RCC 7860 (cell line): ENCODE measurements at places on chromosomes 11 and 22.

- no peak for DNase-seq
Measured at GRCh38 chr11:134541951-134542350, 129.9 kb upstream of the B3GAT1 start.

- DNase-seq = peak; percentile 29
Measured at GRCh38 chr11:119055901-119056300, 1.1 kb downstream of the HYOU1 start.

- no peak for DNase-seq
Measured at GRCh38 chr11:117443266-117444186, 115.9 kb downstream of the CEP164 start.

DNA sequence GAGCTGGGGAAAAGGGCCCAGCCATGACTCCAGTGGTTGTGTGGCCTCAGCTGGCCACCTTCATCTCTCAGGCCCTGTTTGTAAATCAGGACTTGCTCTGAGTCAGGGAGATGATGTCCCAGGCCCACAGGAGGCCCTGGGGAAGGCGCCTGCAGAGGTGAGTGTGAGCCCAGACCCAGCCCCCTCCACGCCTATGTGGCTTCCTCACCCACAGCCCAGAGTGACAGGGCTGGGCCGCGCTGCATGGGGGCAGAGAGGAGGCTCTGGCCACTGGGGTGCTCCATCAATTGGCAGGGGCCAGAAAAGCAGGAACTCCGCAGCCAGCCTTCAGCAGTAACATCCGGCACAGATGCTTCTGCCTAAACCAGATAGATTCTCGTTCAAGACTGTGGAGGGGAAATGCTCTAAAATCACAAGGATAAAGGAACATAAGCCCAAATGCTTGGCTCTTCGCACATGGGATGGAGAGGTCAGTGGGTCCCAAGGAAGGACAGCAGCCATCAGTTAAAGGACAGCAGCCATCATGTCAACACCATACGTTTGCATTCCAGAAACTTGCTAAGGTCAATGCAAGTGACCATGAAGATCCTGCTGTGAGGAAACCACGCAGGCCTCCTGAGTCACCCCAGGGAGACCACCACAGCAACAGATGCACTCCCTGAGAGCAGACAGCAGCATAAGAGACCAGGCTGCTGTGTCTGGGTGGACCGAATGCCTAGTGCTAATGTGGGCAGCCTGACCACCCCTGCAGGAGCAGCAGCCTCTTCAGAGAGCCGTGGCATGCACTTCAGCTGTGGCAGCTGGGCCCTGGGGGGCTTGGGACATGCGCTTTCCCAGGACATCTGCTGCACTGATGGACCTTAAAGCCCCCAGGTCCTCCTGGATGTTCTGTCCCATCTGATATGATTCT, 28.3 kb downstream of the OSBPL5 start:
- DNase-seq = no peak

DNA sequence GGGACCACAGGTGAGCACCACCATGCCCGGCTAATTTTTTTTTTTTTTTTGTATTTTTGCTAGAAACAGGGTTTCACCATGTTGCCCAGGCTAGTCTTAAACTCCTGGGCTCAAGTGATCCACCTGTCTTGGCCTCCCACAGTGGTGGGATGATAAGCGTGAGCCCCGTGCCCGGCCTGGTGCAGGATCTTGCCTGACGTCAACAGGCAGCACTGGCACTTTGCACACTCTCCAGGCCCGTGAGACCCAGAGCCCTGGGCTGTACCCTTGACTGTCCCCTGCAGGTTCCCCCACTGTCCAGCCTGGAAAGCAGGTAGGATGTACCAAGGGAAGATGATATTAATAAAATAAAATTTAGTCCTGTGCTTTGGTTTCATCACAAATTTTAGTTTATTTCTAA, 29.1 kb upstream of the PANX2 start:
- DNase-seq = no peak

- DNase-seq = no peak
Measured at GRCh38 chr11:97620007-97620406, 1230.2 kb downstream of the JRKL start.

GRCh38 chr11:65432100-65432650, 9.6 kb downstream of the NEAT1 start:
- no peak for DNase-seq

DNA sequence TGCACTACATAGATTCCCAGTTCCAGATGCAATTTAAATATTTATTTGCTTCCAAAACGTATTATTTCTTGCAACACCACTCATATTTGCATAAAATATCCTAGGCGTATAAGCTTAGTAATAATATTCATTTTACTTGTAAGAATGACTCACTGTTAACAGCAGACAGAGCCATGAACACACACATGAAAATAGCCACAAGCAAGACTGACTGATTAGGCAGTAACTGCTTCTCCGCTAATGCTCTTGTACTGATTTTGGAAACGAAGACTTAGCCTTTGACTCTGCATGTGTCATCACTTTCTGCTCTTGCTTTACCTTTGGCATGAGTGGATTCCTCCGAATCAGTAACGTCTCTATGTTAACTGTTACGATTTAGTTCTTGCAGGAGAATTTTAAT, 6.0 kb downstream of the OR10Q1 start:
- no peak for DNase-seq

- no peak for DNase-seq
Measured at GRCh38 chr11:28735511-28735910, 627.3 kb downstream of the METTL15 start.

- DNase-seq = no peak
Measured at GRCh38 chr11:12110714-12111548, 541 bp downstream of the MICAL2 start.

GRCh38 chr11:109680127-109680526, 258.1 kb downstream of the C11orf87 start:
- no peak for DNase-seq

- DNase-seq = no peak
Measured at GRCh38 chr11:21653951-21654421, 538.9 kb upstream of the ANO5 start.

- DNase-seq = no peak
Measured at GRCh38 chr11:125569915-125570621, 791 bp downstream of the EI24 start.

GRCh38 chr22:31947296-31947695, 3.0 kb downstream of the YWHAH start:
- DNase-seq = no peak

DNA sequence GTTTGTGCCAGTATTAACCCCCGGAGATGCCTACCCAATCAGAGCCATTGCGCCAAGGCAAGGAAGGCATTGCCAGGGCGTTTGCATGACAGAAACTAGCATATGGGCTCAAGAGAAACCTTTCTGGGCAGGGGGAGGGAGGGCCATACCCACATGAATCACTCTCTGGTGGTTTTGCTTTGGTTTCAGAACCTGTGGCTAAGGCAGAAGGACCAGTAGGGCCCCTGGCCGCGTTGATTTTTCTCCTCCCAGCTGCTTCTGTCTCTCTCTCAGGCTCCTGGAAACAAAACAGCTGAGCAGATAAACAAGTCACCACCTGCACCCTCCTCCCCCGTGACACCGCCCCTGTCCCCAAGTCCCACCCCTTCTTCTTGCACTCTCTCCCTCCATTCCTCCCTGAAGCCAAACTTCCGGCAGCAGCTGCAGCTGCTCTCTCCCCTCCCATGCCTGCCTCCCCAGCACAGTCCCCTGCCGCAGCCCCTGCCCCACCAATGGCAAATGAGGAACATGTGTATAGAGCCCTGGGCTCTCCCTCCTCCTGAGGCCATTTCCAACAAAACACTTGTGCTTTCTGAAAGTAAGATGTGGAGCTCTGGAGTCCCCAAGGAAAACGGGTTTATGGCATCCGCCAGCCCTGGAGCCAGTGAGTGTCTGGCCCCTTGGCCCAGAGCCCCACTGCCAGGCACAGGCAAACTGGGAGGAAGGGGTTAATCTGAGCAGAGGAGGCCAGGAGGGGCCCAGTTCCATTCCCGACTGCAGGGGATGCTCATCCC, 39.0 kb upstream of the ADA2 start:
- no peak for DNase-seq
